ENCODE measurements at places on chromosomes 3 and 15.

DNA sequence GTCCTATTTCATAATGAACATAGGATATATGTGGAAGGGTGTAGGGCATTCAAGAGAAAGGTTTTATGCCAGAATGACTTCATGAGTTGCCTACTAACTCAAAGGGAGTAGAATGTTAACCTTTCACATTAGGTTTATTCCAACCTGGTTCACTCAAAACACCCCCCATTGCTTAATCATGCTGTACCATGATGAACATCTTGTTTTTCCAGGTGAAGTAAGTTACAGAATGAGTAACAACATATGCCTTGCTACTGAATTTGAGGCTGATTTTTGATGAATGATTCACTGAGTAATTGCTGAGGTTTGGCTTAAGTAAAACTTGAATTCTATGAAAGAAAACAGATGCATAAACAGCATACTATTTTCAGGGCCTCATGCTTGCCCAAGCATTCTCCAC, 5.9 kb upstream of the CLDN16 start:
- no peak for DNase-seq

GRCh38 chr3:161069511-161070251, 35.5 kb downstream of the B3GALNT1 start:
- no peak for DNase-seq

DNA sequence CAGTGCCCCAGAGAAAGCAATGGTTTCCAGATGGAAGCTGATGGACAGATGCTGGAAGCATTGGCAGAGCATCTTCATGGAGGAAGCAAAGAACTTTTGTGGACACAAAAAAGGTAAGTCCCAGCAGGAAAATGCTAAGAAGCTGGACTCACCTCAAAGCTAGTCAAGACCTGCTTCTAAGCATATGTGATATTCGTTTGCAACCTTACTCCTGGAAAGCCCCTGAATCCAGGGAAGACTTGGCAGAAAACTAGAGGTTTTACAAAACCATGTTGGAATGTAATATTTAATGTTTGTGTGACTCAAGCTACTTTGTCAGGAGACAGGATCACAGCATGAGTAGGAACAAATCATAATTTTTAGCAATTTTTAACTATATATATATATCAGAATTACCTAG, 288.2 kb downstream of the BCHE start:
- DNase-seq, result no peak

GRCh38 chr3:97979610-97980009, 7.4 kb upstream of the RIOX2 start:
- no peak for DNase-seq

DNA sequence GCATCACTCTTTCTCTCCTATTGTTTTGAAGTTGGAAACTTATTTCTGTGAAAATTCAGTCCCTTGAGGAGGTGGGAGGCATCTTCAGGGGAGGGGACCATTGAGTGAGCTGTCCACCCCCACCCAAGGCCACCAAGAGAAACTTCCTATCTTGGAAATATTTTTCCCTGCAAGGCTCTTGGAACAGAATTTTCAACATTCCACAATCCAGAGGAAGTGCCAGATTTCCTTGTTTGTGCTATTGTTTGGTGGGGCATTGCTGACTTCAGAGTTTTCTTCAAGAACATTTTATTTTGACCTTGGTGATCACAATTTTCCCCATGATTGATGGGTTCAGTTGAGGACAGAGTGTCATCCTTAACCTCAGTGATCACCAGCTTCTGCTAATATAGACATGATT, 12.0 kb downstream of the DNASE1L3 start:
- DNase-seq, result no peak

- DNase-seq, result no peak
These were observed 134.1 kb downstream of the PDZRN3 start for GRCh38 chr3:73490453-73491286.

DNA sequence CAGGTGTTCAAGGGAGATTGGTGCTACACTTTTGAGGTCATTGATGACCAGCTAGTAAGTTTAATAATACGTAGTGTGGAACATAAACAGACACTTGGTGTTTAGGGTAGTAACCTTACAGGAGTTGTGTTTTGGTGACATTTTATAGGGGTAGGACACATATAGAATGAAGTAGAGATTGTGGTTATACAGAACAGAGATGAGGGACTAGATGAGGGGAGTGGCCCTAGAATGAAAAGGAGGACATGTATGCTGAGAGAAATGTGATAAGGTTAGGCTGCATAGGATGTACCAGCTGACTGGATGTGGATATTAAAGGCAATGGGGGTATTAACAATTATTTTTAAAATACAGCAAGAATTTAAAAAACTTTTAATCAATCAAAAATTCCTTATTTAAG, 8.0 kb downstream of the MBNL1 start:
- no peak for DNase-seq

DNA sequence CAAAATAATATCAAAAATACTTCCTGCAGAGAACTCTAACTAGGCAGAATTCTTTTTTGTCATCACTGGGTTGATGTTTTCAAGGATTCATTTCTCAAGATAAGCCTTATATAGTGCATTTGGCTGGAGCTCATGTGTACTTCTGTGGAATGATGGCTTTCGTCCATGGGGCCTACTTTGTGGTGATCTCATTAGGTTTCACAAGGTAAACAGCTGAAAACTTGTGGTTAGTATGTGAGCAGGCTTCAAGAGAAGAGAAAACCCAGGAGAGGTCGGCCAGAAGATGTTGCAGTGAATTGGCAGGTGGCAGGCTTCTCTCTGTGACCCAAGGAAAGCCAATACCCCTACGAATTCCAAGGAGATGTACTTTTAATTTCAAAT, 121.4 kb upstream of the PHLDB2 start:
- no peak for DNase-seq

- DNase-seq, result no peak
These were observed 1.7 kb downstream of the NMNAT3 start for GRCh38 chr3:139676108-139676507.

DNA sequence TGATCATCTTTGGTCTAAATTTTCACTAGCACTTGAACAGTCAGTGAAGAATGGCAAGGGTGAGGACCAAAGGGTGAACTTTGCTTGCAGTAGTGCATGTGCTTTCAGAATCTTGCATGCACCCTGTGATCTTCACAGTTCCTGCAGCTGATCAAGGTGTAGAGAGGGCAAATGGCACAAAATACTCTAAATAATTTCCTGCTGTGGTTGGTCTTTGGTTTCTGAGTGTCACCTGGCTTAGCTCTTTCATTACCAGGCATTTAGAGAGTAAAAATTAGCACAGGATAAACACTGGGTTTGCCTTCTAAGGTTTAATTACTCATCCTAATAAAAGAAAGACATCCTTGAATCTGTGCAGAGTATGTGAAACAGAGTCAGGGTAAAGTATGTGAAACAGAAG, 11.4 kb downstream of the TIPARP start:
- no peak for DNase-seq

DNA sequence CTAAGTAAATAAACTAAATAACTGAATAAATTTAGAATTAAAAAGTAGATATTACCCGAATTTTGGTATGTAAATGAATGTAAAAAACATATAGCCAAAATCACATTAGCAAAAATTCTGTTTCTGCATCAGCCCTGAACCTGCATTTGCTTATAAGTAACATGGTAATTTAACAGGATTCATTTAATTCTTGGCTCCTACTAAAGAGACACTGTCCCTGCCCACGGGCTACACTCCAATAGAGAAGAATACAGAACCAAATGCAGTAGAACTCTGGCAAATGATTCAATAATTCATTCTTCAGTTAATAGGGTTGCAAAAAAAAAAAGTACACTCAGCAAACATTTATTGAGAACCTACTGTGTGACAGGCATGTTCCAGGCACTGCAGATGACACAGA, 20.8 kb upstream of the CNBP start:
- DNase-seq, result no peak

DNA sequence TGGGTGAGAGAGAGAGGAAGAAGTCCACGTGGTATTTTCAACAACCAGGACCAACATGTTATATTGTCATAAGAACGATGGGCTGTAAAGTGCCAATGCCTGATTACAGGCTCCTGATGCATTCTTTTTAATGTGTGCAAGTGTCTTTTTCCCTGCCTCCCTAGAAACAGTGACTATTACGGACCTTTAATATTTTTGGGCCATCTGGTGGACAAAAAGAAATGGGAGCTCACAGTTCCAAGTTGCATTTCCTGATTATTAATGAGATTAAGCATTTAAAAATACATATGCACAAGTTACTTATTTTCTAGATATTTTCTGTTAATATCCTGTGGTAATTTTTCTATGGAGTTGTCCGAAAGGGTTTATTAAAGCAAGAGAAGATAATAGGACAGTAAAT, 530.2 kb downstream of the NR2F2 start:
- DNase-seq, result no peak

GRCh38 chr15:66855041-66855440, 153.0 kb downstream of the SMAD6 start:
- no peak for DNase-seq

DNA sequence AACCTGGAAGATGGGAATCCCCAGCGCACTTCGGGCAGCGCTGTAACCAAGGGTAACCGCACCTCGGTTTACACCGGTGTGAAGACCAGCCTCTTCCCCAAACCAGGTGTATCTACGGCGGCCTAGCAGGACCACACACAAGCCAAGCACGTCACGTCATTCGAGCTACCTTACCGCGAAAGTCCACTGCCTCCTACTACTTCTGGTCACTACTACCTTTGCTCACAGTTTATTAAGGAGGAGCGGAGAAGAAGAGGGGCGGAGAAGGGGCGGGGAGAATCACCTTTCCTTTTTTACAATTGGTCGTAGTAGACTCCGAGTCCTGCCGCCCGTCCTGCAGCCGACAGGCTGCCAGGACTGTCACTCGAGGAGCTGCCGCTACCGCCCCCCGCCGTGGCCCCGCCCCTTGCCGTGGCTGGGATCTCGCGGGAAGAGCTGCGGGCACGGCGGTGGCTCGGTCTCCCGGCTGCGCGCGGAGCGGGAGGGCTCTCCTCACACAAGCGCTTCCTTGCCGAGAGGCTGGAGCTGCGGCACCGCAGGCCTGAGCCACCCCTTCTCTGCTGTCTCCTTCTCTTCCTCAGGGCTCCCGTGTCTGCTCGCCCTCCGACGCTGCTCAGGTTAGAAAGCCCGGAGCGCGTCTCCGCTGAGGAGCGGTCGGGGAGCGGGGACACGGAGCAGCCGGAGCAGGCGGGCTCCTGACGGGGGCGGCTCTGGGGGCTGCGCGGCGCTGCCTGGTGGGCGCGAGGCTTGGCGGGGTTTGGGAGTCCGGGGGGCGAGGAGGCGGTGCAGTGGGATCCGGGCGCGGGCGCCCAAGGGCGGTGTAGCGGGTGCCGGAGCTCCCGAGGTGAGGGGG, at the start of gene GLCE:
GLCE (plus strand) TSS at position 495 of the 853 bp plus-strand sequence. CDS start 95,172 bp downstream, outside the sequence.
- DNase-seq, result peak; percentile 85

DNA sequence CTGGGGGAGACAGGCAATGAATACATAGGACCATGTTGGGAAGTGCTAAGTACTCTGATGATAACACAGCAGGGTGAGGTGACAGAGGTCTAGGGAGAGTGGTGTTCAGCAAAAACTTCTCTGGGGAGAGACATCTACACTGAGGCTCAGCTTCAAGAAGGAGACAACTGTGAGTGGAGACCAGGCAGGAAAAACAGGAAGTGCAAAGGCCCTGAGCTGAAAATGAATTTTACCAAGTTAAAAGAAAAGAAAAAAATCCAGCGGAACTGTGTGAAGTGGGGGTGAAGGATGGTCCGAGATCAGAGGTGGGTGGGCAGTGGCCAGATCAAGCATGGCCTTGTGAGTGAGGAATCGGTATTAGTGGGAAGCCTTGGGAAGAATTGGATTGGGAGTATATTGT, 110.1 kb upstream of the CLSTN2 start:
- no peak for DNase-seq

DNA sequence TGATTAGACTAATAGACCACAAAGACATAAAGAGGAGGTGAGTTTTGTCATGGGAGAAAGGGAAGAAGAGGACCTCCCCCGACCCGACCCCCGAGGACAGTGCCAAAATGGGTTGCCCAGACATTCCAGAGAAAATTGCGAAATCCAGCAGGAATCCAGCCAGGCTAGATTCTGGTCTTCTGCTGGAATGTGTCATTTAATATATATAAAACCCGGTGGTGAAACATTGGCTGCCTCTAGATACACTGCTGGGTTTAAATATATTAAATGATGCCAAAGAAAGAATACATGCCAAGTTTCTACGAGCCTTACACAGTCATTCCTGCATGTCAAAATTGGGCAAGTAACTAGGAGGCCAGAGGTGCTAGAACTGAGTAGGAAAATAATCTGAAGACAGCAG, 45.3 kb upstream of the SPESP1 start:
- DNase-seq, result no peak

DNA sequence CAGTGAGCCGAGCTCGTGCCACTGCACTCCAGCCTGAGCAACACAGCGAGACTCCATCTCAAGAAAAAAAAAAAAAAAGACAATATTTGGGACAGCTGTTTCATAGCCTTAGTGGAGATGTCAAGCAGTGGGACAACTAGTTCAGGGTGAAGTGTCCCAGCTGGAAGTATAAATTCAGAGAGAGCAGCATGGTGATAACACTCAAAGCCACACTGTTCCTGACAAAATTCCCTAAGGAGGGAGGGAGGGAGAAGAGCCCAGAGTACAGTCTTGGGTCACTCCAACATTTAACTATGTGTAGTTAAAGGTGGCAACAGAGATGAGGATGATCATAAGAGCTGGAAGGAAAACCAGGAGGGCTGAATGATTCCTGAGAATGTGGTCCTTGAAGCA, 21.1 kb upstream of the IP6K2 start:
- no peak for DNase-seq

GRCh38 chr3:106745344-106746168, 631.7 kb upstream of the CCDC54 start:
- no peak for DNase-seq

DNA sequence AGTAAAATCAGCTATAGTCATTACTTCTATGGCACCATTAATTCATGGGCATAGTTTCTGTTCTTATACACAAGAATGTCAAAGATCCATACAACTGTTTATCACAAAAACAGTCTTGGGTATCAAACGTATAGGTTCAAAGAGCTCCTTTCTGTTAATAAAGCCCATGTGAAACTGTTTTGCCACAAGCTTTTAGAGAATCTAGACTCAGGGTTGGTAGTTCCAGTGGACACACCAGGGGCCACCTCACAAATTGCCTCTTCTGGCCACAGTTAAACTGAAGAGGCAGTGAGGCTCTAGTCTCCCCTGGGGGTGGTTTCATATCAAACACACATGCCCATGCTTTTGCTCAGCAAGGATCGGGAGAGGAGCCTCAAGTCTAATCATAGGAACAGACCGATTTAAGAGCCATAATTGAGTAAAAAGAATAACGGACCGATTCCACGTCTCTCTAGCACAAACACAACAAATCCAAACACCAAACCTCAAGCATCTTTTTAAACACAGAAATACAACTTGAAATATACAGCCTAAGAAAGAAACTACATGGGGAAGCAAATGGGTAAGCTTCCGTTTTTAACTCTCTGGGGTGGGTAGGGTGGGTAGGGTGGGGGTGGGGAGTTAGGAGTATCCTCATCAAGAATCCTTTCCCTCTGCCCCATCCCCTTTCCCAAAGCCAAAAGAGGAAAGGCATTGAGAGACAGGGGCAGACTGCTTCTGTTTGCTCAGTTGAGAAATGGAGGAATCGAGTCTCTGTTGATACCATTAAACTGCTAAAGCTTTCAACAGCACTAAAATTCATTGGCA, 443.3 kb downstream of the MAGI1 start:
- no peak for DNase-seq

Data from activated T-helper 1 cell treated with Interleukin-2 at 50 U/mL for 16 hours (primary cell).